Stimulated activated CD4-positive, alpha-beta T cell treated with anti-CD3 and anti-CD28 coated beads, Interleukin-12 subunit alpha, Interleukin-12 subunit beta, amount 100 ng/mL, for 24 hours (primary cell): ENCODE measurements at places on chromosomes 2 and 18.

DNA sequence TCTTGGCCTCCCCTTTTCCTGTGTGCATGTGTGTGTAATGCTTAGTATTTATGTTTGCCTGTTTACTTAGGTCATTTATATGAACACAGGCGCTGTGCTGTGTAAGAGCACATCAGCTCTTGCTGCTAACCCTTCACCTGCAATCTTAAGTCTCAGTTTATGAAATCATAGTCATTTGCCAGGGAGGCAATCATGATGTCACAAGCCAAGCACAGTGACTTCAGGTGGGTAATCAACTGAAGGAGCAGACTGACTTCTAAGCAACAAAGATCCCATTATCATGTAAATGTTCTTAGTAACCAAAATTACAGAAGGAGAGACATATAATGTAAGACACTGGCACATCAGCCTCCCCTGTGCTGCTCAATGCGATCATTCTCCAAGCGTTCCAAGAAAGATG, 386.3 kb upstream of the MEIS1 start:
- no peak for DNase-seq

DNA sequence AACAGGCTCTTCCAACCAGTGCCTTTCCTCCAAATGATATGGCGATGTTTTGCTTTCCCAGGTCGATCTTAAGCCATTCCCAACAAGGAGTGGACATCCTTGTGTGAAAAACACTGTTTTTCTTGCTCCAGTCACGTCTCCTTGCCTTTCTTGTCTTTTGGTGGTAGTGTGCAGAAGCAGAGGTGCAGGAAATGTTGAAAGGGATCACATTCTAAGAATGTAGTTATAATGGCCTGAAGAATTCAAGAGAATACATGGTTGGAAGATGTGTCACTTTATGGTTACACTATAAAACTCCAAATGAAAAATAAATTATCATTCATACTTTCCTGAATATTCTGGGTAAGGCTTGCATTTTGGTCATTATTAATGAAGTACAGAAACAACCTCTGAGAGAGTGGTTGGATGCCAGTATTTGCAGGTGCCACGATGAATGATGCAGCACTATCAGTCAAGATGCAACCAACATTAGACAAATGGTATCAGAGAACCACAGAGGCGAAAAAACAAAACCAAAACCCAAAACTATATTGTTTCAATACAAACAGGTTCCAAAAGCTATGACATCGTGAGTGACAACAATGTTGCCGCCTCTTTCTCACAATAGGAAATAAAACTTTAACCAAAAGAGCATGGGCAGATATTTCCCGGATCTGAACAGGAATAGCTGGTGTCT, 27.5 kb upstream of the POLE4 start:
- DNase-seq, result no peak

GRCh38 chr2:223668302-223668998, 66.3 kb upstream of the SCG2 start:
- DNase-seq, result no peak

DNA sequence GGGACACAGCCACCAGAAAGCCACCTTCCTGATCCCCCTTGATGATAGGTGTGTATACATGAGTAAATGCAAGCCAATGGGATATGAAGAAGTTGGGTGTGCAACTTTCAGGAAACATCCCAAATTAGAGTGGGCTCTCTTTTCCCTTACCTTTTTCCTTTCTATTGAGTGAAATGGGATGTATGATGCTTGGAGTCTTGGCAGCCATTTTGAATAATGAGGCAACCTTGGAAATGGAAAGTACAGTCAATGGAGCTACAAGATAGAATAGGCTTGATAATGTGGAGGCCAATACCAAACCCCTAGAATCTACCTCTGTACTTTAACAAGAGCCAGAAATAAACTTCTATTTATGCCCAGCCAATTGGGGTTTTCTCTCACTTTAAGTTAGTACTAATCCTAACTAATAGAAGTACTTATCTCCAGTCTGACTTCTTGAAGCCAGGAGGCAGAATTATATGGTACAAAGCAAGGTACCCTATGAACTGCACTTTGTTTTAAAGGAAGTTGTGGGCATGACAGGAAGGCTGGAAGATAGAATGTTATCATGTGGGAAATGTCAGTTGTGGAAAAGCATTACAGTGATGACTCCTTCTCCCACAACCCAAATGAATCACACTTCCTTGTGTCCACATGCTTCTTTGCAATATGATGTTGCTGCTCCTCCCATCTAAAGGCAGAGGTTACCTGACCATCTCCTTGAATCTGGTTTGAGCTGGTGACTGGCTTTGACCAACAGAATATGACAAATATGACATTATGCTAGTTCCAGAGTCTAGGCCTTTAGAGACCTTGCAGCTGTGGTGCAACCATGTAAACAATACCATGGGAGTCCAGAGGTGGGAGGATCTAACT, 12.9 kb upstream of the NABP1 start:
- DNase-seq, result no peak

DNA sequence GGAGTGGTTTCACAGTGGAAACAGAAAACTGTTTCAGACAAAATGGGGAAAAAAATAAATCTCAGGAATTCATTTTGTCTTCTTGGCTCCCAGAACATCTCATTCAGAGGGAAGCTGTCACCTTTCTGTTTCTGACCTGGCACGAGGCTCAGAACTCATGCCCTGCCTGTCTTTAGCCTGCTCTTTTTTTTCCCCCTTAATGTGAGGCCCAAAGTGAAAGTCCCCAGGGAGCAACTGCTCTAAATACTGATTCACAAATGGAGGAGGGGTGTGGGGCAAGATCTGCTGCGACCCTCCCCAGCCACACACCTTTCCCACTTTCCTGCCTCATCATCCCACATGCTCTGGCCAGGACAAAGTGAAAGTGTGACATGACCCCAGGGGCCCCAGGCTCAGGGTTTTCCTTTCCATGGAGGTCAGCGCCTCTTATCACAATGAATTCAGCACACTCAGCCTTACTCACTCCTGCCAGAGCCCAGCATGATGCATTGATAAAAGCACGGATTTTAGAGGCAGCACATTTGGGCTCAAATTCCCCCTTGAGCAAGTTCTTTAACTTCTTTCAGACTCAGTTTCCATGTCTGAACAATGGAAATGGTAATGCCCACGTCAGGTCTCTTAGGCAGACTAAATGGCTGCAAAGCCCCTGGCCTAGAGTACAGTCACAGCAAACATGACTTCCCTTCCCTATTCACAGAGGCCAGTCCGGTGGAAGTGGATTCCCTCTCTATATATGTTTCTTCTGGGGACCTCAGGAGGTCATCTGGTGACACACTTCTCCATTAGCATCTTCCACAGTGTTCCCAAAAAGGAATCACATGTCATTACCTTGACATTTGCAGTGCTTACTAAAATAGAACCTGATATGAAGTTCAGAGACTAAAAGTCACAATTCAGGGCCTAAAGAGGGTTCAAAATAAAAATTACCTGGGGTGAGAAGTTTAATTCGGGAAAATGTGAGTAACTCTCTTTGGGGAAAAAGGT, 55.3 kb upstream of the TMEM163 start:
- no peak for DNase-seq

- no peak for DNase-seq
These were observed 250.3 kb upstream of the EPHA4 start for GRCh38 chr2:221822416-221822815.

GRCh38 chr18:52339891-52340371, at the start of gene DCC:
TSS of gene DCC (plus strand) at chr18:52340197. CDS start at chr18:52340788, 591 bp downstream.
- DNase-seq, result no peak

DNA sequence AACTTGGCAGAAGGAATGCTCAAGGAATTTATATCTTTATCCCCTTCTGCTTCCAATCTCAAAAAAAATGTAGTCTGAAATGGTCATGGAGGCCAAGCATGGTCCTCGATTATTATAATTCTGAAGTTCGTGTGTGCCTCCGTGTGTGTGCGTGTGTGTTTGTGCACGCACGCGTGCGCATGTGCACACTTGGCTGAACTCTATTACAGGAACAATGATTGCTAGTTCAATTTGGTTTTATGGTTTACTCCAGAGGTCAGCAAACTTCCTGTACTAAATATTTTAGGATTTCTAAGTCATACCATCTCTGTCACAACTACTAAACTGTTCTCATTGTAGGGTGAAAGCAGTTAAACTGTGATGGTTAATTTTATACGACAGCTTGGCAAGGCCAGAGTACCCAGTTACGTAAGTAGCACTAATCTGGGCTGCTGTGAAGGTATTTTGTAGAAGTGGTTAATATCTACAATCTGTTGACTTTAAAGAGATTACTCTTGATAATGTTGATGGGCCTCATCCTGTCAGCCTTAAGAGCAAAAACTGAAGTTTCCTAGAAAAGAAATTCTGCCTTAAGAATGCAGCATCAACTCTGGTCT, 5.8 kb upstream of the MARCHF7 start:
- DNase-seq, result no peak

- no peak for DNase-seq
These were observed 5.2 kb upstream of the SPAST start for GRCh38 chr2:32058130-32058529.

DNA sequence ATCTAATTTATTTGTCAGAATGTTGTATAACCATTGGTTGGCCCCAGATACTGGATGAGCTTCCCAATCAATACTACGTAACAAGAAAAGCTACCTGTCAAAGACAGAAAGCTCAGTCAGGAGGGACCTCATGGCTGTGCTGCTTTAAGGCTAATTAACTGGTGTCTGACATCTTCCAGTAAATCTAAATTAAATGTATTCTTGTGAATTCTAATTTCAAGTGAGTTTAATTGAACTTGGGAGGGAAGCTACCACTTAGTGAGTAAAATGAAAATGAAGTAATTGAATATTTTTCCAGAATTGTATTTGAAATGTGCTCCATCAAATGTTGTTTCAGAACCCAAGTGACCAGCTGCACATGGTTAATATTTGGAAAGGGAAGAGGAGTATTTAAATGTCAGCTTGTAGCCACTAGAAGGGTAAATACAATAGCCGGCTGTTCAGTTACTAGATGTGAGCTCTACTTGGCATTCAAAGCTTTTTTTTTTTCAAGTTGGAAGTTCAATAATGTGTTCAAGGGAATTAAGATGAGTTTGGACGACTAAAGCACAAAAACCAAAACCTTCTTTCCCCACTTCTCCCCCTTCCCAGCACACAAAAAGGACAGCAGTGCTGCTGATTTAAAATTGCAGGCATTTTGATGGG, 62.0 kb downstream of the GPR39 start:
- DNase-seq, result no peak

DNA sequence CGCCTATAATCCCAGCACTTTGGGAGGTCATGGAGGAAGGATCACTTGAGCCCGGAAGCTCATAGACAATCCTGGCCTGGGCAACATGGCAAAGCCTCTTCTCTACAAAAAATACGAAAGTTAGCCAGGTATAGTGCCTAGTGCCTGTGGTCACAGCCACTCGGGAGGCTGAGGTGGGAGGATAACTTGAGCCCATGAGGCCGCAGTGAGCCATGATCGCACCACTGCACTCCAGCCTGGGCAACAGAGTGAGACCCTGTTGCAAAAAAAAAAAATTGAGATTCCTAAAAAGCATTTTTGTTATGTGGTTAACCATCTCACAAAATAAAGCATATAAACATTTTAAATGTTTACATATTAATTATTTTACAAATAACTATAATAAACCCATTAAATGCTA, 13.9 kb downstream of the PCBP1 start:
- no peak for DNase-seq

DNA sequence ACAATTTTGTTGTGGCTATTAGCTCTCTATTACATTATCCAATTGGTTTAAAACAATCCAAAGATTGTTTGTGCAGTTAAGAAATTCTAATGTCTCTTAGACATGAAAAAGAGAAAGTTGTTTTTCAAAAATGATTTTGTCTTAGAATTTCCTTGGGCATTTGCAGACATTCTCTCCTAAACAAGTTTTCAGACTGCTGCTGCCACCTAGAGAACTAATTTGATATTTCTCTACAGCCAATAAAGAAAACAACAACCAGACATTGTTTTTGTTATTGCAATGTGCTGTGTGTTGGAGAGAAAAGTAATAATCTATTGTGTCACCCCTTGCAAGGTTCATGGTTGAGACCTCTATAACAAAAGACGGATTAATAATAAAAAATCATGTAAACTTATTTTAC, 119.0 kb upstream of the SYT4 start:
- no peak for DNase-seq

GRCh38 chr2:8230466-8230865, 451.4 kb upstream of the ID2 start:
- DNase-seq, result no peak

- DNase-seq, result no peak
These were observed 1.7 kb upstream of the POU3F3 start for GRCh38 chr2:104852090-104852666.

GRCh38 chr2:102771114-102771513, 9.3 kb downstream of the TMEM182 start:
- DNase-seq, result no peak
